ENCODE measurements at places on chromosomes 1 and 21.

DNA sequence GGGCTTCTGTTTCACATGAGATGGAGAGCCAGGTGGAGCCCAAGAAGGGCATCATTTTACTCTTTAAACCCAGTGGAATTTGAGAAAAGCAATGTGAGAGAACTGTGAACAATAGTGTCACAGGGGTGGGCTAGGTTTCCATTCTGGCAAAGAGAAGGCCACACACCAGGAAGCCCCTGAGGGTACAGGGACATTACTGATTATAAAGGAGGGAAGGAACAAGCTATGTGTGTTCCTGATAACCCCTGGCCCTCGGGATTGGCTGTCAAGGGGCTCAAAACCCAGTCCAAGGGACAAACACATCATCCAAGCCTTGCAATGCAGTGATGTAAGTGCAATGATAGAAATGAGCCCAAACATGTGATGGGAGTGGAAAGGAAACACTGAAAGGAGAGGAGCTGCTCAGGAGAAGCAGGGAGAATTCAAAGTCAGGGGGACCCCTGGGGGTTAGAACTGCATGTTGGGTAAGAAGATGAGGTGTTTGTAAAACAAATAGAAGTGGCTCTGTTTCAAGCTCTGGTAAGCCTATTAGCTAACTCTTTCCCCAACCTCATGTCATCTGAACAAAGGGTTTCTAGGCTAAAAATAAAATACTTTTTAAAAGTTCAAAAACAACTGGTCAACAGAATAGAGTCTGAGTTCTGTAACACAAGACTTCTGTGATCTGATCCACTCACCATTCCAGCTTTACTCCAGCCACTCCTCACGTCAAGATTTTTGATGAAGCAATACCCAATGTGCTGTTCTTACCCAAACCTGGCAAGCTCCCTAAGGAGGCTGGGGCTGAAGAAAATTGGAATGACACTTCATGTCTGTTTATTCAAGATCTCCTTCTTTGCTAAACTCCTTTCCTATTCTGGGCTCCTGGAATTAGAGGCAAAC, 51.1 kb upstream of the IL12RB2 start:
- DNase-seq, result no peak

- peak; percentile 57 for DNase-seq
Measured at GRCh38 chr1:160007577-160008200, 24.1 kb downstream of the PIGM start.

DNA sequence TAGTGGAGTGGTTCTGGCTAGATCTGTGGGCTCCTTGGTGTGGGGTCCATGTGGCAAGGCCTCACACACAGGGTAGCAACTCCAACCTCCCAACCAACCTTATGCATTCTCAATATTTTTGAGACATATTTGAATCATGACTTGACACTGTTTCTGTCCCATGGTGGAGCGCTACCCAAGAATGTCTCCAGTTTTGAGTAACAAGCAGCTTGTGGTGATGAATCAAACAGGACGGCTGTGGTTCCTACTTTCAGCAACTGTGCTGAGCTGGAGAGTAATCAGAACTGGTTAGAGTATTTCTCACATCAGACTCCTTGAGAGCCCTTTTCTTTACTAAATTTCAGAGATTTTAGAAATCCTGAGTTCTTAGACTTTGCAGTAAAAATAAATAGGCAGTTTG, 3.1 kb downstream of the LCE3D start:
- no peak for DNase-seq

DNA sequence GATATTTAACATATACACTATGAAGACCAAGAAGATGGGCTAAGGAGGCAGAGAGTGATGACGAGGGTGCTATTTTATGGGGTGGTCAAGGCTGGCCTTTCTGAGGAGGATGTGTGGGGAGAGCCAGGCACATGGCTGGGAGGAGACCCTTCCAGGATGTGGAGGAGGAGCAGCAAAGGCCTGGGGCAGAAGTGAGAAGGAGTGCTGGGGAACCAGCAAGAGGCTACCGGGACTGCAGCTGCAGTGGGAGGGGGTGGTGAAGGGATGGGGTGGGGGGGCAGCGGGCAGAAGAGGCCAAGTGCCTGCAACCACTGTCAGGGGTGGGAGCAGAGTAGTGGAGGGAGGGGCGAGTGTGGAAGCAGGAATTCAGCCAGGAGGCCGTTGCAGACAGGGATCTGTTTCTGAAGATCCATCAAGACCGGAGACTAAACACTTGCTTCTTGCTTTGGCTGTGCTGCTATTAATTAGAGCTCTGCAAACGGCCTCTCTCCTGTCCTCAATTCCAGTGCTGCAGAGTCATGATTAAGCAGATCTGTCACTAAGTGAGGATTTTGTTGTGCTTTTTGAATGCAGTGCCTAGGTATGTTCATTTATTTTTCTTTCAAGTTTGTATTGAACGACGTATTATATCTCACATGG, 89.9 kb downstream of the IER5 start:
- DNase-seq, result no peak

DNA sequence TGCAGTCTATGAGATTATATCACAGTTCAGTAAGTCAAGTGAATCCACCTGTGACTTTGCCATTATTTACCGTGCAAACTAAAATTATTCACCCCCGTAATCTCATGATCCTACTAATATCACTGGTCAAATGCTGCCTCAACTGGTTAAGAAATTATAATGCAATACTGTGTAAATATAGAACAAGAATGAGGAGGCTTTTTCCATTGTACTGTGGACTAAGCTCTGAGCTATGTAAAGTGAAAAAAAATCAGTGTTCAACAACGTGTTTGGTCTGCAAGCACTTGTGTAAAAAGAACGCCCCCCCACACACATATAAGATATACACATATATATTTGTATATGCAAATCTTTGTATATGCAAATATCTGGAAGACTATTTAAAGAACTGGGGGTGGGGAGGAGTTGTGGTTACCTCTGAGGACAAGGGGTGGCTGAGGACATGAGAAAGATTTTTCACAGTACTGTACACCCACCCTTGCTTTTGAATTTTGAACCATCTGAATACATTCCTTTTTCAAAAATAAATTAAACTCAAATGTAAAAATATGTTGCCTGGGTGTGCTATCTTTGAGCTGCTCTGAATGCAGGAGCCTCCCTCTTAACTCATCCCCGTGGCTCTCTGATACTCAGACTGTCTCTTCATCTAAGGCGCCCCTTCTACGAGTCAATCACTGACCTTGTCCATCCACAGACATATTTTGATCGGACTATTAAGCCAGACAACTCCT, 57.0 kb downstream of the PTP4A2 start:
- peak; percentile 29 for DNase-seq

DNA sequence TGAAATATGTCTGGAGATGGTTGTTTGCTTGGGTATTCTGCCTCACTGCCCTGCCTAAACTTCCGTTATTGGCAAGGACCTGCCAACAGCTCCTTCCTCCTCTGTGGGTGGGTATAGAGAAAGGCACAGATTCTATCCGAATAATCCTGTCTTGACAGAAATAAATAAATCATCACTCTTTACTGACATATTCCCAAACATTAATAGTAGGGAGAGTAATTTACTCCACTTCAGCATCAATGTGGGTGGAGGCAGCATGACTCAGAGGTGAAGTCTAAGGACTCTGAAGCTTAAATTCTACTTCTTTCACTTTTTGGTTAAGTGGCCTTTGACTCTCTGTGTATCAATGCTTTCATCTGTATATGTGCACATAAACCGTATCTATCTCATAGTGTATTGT, 2.9 kb downstream of the CD84 start:
- no peak for DNase-seq

DNA sequence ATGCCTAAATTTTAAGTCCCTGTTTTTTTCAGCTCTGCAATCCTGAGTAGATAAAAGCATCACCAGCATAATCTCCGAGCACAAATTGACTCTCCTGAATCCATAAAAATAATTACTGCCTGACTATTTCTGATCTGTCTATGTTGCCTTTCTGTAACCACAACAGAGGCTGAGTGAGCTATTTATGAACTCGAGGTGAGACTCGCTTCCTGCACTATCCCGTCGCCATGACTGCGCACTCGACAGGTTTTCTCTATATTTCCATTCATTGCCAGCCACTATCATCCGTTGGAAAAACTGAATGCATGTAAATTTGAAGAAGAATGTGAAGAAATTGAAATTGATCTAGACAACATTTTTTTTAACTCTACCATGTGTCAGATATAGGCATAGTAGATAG, 897.2 kb downstream of the ADGRL2 start:
- DNase-seq, result no peak

- no peak for DNase-seq
Measured at GRCh38 chr1:180151508-180151907, 3.2 kb upstream of the QSOX1 start.

- DNase-seq, result peak; percentile 15
Measured at GRCh38 chr1:86419277-86419903, 4.6 kb upstream of the CLCA2 start.

DNA sequence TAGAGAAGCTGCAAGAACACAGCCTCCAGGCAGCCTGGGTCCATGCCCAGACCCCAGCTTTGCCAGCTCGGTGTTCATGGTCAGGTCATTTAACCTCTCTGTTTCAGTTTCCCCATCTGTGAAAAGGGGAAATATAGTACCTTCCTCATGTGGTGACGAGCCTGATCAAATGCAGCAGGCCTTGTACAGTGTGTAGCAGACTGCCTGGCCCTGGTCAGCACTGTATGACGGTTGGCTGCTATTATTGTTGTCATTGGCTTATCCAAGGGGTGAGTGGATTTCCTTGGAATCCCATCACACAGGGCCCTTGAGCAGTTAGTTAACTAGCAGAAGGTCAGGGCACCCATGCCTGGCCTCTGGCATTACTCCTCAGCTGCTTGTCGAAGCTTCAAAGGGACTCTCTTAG, 6.6 kb upstream of the TMEM51 start:
- DNase-seq, result no peak

- peak; percentile 41 for DNase-seq
Measured at GRCh38 chr1:116232989-116233514, 121.9 kb downstream of the MAB21L3 start.

DNA sequence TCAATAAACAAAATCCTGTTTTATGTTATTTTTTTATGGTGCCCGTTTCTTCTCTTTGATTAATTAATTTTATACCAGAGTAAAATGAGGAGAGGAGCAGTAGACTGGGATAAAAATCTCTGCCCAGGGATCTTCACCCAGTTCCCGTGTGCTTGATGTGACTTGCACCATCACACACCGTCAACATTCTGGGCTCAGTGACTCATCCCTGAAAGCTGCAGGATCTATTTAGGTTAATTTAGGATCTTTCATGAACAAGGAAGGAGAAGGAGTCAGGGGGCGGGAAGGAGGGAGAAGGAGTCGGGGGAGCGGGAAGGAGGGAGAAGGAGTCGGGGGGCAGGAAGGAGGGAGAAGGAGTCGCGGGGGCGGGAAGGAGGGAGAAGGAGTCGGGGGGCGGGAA, 182.4 kb downstream of the SMYD3 start:
- peak; percentile 8 for DNase-seq

- DNase-seq, result no peak
Measured at GRCh38 chr1:210978974-210979354, 155.0 kb downstream of the KCNH1 start.

DNA sequence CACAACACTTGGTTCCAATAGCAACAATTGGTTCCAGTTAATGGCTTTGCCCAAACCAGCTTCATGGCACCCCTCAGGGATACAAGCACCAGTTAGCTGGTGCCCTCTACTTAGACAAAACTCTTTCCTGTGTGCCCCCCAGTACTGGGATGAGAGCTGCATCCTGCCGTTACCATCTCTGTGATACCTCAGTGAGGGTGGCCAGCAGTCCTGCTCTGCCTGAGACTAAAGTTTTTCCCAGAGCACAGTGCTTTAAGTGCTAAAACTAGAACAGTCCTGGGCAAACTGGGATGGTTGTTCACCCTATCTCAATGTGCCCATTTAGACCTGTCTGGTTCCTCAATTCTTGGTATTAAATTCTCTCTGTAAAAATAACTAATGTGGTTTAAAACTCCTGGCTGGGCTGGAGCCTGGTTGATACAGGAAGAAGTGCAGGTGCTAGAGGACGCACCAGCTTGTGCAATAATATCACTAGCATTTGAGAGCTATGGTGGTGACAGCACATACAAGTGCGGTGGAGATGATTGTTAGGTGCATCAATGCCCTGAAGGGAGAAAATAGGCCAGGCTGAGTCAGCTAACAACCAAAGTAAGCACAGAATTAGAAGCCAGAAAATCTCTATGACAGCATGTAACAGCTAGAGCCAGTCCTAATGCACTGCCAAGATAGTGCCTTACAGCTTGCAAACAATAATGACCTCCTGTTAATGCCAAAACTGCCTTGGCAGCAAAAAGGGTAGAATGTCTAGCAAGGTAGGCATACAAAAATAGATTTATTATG, 179.8 kb upstream of the GALNT2 start:
- no peak for DNase-seq

DNA sequence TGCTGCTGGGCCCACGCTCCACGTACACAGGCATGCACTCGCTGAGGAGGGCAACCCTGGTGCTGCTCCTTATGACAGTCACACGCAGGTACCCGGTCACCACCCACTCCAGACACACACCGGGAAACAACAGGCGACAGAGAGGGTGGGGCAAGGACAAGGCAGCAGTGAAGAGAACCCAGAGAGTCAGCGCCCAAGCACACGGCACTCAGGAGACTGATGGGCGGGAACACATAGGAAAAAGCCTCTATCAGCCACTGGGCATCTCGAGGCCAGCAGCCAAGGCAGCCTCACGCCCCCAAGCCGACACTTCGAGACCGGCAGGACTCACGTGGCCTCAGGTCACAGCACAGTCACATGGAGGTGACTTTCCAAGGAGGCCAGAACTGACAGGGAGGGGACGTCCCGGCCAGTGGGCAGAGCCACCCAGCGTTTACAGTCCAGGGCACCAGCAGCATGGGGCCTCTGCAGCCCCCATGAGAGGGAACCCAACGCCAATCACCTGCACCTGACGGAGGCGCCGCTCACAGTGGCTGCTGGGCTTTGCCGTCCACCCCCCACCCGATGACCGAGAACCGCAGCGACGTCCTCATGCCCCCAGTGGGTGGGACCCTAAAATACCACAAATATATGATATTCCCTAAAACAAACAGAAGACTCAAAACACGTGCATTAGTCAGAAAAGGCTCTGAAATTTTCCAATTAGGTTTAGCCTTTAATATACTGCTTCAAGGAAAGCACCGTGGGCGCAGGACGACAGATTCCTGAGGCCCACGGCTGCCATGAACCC, 19.7 kb downstream of the PTTG1IP start:
- no peak for DNase-seq

- peak; percentile 41 for DNase-seq
Measured at GRCh38 chr1:152110860-152111514, 4.3 kb downstream of the TCHH start.

- no peak for DNase-seq
Measured at GRCh38 chr1:2499986-2500596, 24.0 kb downstream of the PLCH2 start.

- no peak for DNase-seq
Measured at GRCh38 chr1:233229288-233229687, 66.2 kb downstream of the PCNX2 start.

DNA sequence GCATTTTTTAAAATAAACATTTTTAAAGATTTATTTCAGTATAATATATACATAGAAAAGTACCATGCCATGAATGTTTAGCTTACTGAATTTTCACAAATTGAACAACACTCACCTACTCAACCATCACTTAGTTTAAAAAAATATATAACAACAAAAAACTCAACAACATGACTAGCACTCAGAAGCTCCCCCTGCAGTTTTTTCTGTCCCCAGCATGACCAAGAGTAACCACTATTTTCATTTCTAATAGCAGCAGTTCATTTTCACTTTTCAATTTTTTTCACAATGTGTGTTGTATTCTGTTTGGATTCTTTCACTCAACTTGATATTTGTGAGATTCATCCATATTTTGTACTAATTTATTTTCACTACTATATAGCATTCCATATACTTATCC, 162.3 kb upstream of the POGK start:
- DNase-seq, result no peak

Data from hepatocyte (in vitro differentiated cells).